ENCODE measurements at places on chromosomes 5 and 9.

GRCh38 chr5:140630292-140631035 is 2.5 kb downstream of the CD14 start:
- no peak for DNase-seq

DNA sequence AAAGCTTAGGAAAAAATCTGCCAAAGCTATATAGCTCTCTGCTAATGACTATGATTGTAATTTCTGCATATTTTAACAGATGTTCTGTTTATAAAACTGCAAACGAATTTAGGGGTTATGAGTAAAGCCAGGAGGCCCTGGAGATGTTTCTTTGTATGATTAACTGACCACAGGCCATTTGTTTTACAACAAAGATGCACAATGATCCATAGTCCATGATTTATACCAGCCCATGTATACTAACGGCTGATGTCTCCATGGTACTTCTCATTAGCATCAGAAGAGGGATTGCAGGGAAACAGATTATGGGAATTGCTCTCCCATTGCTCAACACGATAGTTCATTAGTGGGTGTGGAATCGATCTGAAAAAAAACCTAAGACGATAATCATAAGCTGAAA is 78.9 kb downstream of the PPP2R2B start:
- no peak for DNase-seq

- DNase-seq = no peak
Observed at GRCh38 chr9:106886111-106887046, 23.4 kb downstream of the ZNF462 start.

- DNase-seq = no peak
Observed at GRCh38 chr9:109535365-109535764, 37.3 kb upstream of the PTPN3 start.

DNA sequence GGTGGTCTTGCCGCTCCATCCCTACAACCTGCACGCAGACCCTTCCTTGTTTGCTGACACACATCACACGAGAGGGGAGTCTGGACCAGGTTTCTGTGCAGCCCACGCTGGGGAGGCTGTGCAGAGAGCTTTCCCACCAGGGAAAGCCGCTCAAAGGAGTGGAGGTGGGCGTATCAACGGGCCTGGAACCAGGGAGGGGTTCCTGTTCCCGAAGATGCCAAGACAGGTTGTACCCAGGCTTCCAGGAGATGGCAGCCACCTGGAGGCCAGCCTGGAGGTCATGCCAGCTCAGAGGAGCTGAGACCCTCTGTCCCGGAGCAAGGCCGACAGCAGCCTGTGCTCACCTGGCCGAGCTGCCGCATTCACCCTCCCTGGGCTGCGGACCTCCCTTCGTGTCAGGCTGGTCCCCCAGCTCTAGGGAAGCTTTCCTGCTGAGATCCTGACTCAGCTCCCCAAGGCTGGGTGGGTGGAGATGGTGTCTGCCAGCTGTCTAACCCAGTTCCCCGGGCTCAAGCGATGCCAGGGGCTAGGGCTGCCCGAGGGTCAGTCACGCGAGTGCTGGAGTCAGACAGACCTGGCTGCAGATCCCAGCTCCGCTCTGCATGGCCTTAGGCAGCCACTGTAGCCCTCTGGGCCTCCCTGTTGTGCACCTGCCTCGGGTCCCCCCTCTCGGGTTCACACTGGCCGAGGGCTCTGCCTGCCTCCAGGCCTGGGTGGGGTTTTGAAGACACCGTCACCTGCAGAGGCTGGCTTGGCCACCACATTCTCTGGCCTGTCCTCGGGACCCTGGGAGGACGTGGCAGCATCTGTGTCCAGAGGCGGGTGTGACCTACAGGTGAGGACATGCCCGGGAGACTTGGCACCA is 28.5 kb upstream of the QSOX2 start:
- no peak for DNase-seq

- DNase-seq = no peak
Observed at GRCh38 chr5:171444582-171444981, 25.1 kb downstream of the FGF18 start.

GRCh38 chr5:169740435-169740834 is 103.4 kb downstream of the DOCK2 start:
- no peak for DNase-seq

GRCh38 chr5:110663525-110663924 is 62.9 kb downstream of the TMEM232 start:
- no peak for DNase-seq

DNA sequence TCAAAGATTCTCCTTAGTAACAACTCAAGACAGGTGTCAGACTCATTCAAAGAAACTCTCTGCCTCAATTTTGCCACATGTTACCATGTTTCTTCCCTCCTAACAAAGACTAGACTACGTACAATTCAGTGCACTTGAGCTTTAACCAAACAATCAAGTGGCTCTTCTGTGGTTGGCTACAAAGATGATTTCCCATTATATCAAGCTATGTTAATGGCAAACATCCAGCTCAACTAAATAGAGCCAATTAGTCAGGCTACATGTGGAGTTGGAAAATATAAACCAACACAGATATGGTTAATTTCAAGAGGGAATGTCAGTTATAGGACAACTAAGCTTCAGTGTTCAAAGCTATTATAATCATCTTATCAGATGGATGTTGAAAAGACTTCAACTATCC is 29.2 kb upstream of the ADRA1B start:
- DNase-seq = no peak

GRCh38 chr9:114282104-114282485 is 40.8 kb upstream of the ORM1 start:
- DNase-seq = no peak

GRCh38 chr9:135579889-135580660 is 18.5 kb downstream of the PAEP start:
- DNase-seq = no peak

DNA sequence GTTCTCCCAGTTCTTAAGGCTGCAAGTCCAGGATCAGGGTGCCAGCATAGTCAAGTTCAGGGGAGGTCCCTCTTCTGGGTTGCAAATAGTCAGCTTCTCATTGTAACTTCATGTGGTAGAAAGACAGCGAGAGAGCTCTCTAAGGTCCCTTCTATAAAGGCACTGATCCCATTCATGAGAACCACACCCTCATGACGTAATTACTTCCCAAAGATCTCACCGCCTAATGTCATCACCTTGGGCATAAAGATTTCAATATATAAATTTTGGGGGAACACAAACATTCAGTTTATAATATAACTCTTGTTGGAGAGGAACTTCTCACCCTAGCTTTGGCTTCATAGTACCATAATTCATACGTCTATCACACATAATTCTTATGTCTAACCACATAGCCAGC is 203.9 kb upstream of the VLDLR start:
- DNase-seq = no peak

DNA sequence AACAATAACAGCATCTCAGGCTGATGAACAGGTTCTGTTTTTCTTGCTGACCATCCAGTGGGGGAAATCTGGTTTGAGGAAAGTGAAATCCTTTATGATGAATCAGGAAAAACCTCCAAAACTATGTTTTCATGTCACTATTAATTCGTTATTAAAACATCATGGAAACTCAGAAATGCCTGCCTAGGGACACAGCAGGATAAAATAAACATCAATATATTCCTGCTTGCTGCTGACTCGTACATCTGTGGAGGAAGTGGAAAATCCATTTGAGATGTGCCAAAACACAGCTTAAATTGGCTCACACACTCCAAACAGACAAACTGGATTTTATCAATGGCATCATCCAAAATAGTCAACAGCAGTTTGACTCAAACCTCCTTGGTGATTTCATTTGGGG is 53.0 kb downstream of the TEK start:
- no peak for DNase-seq

DNA sequence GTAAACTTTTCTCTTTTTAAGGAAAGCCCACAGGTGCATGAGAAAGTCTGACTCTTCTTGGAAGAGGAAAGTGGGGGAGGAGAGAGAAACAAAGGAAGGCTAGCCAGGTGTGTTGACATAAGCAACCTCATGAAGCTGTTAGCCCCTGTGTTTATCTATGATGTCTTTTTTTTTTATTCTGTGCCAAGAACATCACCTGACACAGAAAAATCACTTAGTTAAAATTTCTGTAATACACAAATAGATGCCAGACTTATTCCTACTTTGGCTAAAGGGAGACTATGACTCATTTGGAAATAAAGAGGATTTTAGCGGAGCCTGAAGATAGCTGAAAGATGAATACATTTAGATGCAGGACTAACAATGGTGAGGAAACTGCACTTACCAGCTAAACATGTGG is 58.3 kb downstream of the BAAT start:
- DNase-seq = no peak

DNA sequence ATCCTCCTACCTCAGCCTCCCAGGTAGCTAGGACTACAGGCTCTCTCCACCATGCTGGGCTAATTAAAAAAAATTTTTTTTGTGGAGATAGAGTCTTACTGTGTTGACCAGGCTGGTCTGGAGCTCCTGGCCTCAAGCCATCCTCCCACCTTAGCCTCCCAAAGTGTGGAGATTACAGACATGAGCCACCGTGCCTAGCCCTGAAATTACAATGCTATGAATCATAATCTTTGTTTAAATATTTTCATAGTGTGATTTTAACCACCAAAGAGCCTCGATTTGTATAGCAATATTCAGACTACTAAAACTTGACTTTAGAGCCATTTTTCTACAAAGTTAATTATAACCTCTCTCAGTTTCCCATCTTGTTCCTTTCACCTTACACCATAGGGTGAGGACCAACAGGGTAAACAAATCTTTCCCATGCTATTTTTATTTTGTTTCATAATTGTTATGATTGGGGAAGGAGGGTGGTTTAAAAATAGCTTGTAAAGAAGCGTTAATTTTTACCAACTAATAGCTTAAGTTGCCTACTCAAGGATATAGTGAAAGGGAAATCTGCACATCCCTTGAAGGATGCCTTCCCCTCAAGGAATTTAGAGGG is 32.7 kb downstream of the UBE2D2 start:
- DNase-seq = no peak
